NCI-H2107 (cell line): ENCODE measurements at places on chromosomes 1 and 21.

DNA sequence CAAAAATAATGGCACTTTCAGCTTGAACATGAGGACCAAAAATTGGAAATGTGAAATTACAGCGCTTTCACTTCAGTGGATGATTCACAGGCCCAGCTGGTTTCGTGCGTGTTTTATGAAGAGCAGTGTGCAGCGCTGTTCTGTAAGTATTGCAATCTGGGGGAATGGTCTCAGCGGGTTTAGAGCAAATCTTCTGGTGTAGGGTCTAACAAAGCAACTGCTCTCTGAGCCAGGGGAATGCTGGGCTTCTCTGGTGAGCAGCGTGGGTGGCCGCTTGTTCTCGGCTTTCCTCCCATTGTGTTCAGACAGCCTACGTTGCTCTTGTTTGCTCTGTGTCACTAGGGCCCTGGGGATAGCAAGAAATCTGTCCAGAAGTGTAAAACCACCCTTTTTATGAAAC, 42.4 kb upstream of the GADD45A start:
- DNase-seq: no peak

DNA sequence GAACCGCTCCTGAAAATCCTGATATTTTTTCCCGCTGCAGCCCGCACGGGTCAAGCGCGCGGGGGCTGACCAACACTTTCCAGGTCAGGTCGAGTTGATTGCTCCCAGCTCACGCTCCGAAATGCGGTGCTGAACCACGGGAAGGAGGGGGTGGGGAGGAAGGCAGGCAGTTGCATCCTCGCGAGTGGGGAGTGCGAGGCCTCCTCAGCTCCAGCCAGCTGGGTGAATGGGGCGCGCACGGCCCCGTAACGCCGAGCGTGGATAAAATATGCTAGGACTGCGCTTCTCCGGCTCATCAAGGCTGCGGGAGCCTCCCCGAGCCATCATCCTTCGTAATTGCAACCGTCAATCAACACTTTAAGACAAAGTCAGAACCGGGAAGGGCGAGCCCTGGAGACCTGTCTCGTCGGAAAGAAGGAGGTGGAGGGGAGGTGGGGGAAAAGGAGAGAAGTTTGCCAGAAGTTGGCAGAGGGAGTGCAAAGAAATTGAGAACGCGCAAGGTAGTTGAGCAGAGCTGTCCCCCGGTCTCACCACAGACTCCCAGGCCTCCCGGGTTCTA, 8.0 kb downstream of the NR5A2 start:
- no peak for DNase-seq

GRCh38 chr1:166814611-166815010, 24.7 kb upstream of the POGK start:
- no peak for DNase-seq

- DNase-seq: no peak
These were observed 87.4 kb upstream of the TTC39A start for GRCh38 chr1:51417496-51418383.

DNA sequence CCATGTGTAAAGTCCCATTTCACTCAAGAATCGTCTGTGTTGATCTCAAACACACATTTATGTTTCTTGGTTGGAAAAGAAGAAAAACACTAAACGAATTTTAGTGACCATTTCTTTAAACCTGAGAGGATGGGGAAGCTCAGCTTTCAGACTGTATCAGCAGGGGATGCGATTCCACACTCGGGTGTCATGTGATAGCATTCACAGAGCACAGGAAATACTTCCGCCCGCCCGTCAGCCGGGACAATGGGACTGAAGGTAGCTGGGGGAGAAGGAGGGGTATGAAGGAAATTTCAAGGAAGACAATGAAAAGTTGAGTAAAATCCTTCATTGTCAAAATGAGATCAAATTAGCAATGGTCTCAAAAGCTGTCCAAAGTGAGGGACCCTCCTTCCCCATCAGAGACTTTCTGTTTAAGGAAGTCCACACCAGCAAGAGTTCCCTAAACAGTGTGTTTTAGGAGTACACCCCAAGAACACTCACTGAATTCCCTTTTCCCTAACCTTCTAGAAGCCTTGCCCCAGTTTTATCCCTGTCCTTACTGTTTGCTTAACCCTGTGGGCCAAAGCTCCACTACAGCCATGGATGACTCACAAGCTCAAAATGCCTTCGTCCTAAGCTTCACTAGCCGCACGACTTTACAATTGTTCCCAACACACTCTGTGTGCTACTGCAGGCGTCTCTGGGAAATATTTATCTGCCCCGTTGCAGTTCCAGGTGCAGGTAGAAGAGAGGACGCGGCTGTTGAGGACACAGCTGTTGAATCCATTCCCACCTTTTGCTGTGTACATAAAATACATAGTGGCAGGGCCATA, 51.4 kb upstream of the SIM2 start:
- DNase-seq: no peak
